Suprapubic skin (tissue), 4 donors: ENCODE measurements at places on chromosomes 2 and 18. TPM values are rescaled to one million over a fixed set of nuclear protein-coding genes. Genes with fewer than 3 reads are reported as not detected.

DNA sequence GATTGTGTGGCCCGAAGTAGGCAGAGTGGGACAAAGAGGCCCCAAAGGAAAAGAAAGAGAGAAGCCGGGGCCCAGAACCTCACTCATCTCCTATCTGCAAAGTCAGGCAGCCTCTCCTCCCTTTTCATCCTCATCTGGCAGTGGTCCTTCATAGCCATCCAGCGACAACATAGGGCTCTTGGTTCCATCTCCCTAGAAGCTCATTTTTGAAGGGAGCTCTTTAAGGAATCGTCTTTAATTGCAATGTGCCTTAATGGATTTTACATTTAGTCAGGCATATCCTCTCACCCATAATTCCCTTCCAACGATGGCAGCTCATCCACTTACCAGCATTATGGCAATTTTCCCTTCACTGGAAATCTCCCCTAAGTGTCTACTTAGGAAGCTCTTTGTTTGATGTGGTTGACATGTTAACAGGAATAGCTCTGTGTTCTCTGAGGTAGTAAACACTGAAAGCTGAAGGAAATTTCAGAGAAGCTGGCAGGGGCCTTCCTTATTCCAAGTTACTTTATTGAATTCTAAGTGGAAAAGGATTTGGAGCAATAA lies 780.6 kb downstream of the TSN start:
- no peak overlapping the region for H3K27ac ChIP-seq
- no peak overlapping the region for H3K4me3 ChIP-seq
- DNase-seq: no peak
- H3K36me3 ChIP-seq: no peaks in the 10 kb centered on the region
- H3K4me1 ChIP-seq: no peaks in the 10 kb centered on the region

DNA sequence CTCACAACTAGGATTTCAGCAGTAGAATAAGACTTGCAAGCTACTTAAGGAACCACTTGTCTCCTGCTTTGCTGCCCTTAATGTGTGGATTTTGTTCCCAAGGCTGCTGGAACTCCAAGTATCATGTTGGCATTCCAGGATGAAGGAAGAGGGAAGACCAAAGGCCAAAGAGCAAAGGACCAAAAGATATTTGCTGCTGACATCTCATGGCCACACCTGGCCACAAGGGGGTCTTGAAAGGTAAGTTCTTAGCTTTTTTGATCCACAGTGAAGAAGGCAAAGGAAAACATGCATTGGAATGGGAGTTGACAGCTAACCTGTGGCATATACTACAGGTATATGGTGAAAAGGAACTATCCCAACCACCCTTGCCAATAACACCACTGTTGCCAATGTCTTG lies 3.9 kb upstream of the MATN3 start:
- H3K27me3 ChIP-seq: peaks cover 13% of the 10 kb centered on the region
- no peak overlapping the region for H3K27ac ChIP-seq
- peaks cover 13% of the 10 kb centered on the region for H3K4me1 ChIP-seq
- no peak overlapping the region for H3K4me3 ChIP-seq
- DNase-seq: no peak

- DNase-seq: peak; percentile 68
- H3K27me3 ChIP-seq: no peaks in the 10 kb centered on the region
- H3K36me3 ChIP-seq: no peaks in the 10 kb centered on the region
- H3K4me1 ChIP-seq: no peaks in the 10 kb centered on the region
- no peak overlapping the region for H3K27ac ChIP-seq
Observed at GRCh38 chr2:239675826-239676715, 275.3 kb upstream of the HDAC4 start.

The ELOA2 gene
- total RNA-seq: not detected
